ENCODE measurements at places on chromosomes 2 and 18.

DNA sequence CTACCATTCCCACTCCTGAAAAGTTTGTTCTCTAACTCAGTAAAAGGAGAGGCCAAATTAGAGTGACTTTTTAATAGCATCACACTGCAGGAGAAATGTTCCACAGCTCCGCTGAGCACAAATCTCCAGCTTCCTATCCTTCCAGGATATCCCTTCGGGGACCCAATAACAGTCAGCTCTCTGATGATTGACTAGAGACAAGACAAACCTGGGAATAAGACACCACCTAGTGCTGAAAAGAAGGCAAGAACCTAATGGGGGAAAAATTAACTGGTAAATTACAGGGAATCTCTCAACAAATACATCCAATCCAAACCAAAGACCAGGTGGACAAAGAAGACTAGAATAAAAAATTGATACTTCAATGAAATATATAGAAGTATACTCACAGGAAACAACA is 977.1 kb upstream of the SOX11 start:
- DNase-seq, result no peak

GRCh38 chr2:224971214-224971613 is 71.1 kb downstream of the DOCK10 start:
- DNase-seq, result no peak

DNA sequence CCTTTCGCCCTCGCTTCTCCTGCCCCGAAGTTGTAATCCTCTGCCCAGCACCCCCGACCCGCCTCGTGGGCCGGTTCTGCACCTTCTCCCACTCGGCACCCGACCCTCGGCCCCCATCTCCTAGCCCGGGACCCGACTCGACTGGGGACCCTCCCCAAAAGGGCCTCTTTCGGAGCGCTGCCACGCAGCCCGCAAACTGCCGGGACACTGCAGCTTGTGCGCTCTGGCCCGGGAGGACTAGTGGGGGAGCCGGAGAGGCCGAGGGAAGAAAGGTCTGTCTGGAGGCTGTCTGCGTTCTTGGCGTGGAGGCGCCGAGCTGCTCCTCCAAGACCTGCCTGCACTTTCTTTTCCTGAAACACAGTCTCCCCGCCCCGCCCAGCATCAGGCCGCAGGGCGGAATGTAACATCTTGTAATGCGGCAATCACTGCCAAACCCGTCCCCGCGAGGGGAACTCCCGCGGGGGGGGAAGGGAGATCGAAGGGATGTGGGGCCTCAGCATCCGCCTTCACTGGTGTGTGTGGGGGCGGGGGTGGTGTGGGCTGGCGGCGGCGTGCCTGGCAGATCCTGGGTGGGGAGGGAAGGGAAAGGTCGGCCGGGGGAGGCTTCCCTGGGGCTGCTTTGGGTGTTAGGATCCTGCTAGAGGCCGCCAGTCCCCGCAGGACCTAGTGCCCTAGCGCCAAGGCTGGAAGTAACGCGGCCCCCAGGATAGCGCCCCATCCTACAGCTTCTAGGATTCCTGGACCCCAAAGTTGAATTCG is 7.4 kb downstream of the DLX2 start:
- DNase-seq, result no peak

DNA sequence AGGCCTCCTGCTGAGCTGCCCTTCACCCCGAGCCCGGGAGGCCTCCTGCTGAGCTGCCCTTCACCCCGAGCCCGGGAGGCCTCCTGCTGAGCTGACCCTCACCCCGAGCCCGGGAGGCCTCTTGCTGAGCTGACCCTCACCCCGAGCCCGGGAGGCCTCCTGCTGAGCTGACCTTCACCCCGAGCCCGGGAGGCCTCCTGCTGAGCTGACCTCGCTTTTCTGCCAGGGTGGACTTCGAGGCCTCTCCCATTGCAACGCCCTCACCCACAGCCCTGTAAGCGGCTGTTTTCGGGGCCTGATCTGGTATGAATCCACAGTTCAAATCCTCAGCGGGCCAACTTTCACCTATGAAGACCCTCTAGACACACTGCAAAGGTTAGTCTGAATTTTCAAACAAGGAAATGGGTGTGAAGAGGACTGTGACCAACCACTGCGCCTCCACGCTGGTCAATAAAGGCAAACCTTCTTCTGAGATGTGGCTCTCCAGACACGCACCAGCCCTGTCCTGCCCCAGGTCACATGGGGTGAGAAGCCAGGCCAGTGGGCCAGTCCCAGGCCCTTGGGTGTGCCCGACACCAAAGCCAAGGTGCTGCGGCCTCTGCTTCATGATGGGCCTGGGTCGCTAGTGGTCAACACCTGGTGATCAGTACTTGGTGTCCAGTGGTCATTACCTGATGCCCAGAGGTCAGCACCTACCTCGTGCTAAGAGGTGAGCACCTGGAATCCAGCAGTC is 225.1 kb upstream of the SALL3 start:
- DNase-seq, result no peak

DNA sequence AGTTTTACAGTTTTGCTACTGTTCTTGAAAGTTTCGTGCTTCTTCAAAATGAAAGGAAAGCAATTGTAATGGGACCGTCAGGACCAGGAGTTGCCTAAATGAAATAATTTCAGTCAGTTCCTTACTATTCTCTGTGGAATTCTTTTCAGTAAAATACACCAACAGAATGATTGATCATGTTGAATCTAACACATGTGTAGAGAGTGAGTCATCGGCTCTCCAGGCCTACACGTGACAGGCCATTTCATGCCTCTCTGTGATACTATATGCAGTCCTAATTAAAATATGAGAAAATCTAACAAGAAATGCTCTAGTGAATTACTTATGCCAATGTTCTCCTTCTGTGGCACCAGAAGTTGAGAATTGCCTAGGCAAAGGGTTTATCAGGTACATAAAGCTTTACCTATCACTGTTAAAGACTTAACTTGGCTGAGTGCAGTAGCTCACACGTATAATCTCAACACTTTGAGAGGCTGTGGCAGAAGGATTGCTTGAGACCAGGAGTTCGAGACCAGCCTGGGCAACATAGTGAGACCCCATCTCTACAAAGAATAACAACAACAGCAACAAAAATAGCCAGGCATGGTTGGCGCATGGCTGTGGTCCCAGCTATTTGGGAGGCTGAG is 199.4 kb downstream of the LRRTM1 start:
- no peak for DNase-seq

- peak; percentile 19 for DNase-seq
Observed at GRCh38 chr18:8526332-8526731, 82.9 kb upstream of the RAB12 start.

DNA sequence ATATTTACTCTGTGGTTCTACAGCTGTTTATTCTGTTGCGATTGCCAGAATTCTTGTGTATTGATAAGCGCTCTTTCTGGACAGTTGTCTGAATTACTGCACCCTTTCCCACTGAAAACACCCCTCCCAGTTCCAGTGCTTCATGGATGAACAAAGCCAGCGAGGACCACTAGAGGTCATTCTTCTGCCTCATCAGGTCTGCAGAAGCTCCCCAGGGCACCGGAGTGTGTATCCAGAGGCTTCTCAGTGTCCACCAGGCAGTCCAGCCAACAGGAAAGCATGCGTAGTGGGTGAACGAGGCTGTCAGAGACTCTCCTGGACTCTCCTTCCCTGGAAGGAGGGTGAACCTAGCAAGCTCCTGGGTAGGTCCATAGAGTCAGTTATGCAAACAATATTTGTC is 40.6 kb upstream of the INHBB start:
- peak; percentile 8 for DNase-seq

DNA sequence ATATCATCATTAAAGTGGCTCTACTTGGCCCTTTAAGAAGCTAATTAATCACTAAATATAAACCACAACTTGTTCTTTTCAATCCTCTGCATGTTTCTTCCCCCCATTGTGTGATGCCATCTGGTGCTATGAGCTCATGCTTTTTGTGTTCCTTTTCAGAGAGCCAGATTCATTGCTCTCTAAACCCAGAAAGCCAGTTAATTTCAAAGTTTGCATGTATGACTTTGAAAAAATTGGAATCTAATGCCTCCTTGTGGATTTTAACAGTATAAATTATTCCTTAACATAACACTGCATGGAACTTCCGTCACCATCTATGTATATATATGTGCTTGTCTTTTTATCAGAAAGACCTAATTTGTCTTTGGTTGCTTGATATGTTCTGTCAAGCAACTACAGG is 31.1 kb downstream of the TMEM178A start:
- DNase-seq, result no peak

DNA sequence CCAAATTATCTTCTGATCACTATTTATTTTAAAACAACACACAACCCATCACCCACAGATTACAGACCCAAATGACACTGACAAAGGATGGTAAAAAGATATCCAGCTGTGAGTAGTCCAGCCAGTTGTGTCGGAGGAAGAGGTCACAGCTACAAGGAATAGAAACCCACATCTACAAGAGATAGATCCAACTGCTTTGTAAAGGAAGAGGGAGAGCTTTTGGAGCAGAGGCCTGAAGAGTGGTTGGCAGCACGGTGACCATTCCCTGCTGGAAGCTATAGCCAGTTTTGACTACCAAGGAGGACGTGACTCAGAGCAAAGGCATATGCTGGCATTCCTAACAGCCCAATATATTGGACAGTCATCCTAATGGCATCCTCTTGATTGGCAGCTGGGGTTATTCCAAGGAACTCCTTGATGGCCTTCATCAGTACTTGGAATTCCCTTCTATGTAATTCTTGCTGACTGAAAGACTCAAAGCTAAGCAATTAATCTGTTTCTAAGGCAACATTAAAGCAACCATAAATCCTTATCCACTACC is 17.1 kb downstream of the SLC8A1 start:
- DNase-seq, result no peak

DNA sequence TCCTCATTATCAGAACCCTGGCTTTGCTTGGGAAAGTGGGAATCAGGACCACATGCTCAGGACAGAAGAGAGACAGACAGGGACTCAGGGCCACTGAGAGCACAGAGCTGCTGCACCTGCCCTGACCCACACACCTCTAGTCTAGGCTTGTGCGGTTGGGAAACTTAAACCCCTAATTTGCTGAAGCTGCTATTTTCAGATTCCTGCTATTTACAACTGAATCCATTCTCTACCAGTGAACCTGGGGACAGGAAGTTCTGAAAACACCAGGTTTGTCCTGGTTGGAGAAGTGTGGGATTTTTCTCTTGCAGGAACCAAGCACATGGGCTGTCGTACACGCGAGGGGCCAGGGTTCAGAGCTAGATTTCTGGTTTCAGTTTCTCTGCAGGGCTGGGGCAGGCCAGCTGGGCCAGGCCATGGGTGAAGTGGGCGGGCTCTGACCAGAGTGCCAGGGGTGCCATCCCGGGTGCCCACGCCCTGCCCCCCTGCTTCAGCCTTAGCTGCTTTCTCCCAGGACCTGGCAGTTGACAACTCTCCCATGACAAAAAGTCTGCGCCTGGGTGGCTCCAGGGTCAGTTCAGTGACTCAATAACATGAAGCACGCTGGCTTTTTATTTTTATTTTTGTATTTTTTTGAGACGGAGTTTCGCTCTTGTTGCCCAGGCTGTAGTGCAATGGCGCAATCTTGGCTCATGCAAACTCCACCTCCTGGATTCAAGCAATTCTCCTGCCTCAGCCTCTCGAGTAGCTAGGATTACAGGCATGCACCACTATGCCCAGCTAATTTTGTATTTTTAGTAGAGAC is 51.3 kb upstream of the SLC1A4 start:
- DNase-seq, result no peak

DNA sequence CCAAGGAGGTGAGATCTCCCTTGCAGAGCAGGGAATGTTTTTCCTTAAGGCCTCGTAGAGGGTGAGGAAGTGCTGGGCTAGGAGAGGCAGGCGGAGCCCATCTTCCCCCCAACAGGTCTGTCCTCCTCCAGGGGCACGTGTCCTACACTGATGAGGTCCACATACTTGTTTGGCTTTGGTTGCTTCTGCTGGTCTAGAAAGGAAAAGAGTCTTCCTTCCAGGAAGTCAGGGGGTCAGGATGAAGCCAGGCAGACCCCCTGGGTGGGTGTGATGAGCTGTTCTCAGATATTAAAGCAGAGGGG is 6.0 kb downstream of the SH3BP4 start:
- no peak for DNase-seq

DNA sequence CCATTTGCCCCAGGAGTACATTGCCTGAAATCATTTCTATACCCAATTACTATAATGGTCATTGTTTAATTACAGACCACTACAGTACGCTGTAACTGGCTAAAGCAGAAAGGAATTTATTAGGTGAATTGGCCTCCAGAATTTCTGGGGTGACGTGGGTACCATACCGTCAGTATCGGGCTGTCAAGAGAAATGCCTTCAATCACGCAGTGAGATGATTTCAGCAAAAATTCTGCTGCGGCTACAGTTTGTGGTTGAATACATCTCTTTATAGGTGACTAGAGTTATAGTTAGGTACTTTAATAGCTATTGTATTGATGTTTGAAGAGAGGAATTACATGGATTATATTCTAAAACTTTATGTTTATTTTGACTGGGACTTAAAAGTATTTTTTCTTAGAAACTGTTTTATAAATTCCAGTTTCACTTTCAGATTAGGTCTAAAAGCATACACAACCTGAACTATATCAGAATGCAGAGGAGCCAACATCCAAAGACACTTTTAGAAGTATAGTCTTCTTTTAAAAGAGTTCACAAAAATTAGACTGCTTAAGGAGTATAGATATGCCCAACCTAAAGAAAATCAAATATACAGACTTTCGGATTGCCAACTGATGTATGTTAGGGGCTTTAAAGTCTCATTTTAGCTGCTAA is 128.4 kb downstream of the TTC27 start:
- DNase-seq, result no peak

- DNase-seq, result no peak
Observed at GRCh38 chr18:49459404-49460171, 857 bp downstream of the DYM start.

- DNase-seq, result no peak
Observed at GRCh38 chr2:237118561-237119155, 33.0 kb downstream of the COPS8 start.

GRCh38 chr2:44848026-44848425 is 93.5 kb upstream of the SIX3 start:
- DNase-seq, result no peak

DNA sequence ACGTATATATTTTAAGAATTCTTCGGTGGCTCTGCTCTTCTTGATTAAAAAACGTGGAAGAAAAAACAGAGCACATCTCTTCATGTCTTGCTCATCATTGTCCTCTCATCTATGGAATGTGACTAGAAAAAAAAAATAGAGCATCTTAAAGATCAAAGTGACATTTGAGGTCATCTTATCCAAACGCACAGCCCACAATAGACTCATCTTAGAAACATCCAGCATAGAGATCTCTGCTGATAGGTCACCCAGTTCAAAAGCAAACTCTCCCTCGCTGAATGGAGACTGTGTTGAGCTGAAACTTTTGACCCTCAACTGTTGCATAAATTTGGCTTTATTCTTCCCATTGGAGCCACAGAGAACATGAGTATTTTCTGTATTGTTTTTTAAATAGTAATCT is 65.2 kb downstream of the CMPK2 start:
- DNase-seq, result no peak

GRCh38 chr2:236665572-236666118 is 96.0 kb downstream of the ACKR3 start:
- no peak for DNase-seq

GRCh38 chr2:161239326-161240109 is 68.7 kb upstream of the PSMD14 start:
- no peak for DNase-seq

GRCh38 chr2:60581433-60582282 is 28.2 kb upstream of the BCL11A start:
- DNase-seq, result peak; percentile 58

All from hippocampal formation (tissue), 2 donors.